Skeletal muscle cell (primary cell): ENCODE measurements at places on chromosomes 2 and 18.
A peak's percentile ranks its signal among the peaks of the same experiment; 100 is the strongest.

DNA sequence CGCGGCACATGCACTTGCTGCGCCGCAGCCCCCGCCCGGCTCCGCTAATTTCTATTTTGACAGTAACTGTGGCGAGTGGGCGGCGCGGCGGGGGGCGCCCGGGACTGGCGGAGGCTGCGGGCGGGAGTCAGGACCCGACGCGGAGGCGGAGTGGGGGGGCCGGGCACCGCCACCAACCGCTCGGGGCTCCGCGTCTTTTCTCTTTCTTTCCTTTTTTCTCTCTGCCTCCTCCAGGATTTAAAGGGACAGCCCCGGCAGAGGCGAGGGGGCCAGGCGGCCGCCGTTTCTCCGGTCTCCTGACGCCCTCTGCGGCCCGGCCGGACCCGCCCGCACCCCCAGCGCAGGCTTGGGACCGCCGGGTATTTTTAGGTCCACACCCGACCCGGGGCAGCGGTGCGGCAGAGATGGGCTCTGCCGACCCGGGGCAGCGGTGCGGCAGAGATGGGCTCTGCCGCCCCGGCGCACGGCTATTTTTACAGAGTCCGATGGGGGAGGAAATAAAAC lies 460 bp upstream of the ZBTB7C start:
- no peak for DNase-seq

DNA sequence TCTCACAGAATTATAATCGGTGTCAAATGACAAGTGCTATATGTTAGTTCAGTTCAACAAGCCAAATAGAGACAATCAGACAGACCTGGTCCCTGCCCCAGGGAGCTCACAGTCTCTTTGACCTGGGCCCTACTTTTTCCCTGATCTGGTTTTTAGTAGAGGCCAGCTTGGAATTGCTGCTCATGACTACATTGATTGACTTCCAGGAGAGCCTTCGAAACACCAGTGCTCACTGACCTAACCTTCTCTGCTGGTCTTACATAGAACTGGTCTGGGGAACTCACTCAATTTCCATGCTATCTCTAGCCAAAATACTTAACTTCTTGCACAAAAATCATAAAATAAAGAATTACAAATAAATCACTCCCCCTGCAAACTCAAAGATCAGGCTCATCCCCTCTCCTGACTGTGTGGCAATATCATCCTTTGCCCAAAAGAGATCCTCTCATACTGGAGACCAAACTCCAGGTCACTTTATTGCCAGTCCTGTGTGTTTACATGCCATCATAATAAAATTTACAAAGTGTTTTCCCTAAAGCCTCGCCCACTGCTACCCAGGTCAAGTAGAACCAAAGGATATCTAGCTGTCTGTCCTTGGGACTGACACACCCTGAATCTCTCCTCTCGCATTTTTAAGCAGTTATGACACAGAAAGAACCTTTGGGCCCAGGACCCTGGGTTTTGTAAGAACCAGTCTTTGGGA lies 53.2 kb downstream of the PROC start:
- no peak for DNase-seq

GRCh38 chr2:85388878-85389538 lies 21.2 kb downstream of the CAPG start:
- no peak for DNase-seq

- no peak for DNase-seq
These were observed at the start of gene CEBPZOS for GRCh38 chr2:37196320-37197195. TSS of gene CEBPZOS (plus strand) at chr2:37196496. CDS start at chr2:37199705, 3,209 bp downstream.

DNA sequence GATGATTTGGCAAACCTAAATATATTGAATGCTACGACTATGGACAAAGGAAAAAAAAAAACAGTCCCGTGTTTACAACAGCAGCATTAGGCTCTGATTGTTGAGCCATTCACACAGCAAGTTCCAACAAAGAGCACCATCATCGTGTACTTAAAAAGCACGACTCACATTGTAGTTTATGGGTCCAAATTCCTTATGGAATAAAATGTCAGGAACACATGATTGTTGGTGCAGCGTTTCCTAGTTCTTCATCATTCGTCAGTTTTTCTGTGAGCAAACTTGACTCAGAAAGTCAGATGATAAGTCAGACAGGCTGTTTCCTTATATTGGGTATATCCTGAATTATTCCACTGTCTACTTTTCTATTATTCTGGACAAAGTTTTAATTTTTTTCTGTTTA lies 10.0 kb upstream of the KIDINS220 start:
- no peak for DNase-seq

DNA sequence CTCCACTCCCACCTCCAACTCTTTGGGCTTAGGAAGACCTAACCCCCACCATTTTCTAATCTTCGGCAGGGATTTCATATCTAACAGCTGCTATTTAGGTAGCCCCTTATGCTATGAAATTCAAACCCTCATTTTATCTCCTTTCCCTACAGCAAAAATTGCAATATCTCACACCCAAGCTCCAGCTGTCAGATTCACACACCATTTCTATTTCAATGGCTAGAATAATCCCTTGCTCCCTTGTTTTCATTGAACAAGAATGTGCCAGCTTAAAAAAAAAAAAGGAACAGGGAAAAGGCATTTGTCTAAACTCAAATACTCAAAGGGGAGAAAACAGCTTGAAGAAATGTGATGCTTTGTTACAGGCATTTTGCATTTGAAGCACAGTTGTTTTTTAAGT lies 850.6 kb upstream of the ACVR2A start:
- no peak for DNase-seq

DNA sequence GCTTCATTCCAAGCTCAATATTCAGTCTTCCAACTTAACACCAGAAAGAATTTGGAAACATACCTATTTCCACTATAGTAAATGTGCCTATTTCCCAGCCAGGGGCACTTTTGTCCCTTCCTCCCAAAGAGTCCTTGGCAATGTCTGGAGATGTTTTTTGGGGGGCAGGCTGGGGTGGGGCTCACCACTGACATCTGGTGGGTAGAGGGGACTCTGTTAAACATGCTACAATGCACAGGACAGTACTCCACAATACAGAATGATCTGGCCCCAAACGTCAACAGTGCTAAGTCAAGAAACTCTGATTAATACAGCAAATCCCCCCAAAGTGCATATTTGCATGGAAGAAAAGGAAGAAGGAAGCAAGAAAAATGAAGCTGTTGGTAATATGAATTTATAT lies 61.7 kb downstream of the SMIM21 start:
- DNase-seq, result no peak

DNA sequence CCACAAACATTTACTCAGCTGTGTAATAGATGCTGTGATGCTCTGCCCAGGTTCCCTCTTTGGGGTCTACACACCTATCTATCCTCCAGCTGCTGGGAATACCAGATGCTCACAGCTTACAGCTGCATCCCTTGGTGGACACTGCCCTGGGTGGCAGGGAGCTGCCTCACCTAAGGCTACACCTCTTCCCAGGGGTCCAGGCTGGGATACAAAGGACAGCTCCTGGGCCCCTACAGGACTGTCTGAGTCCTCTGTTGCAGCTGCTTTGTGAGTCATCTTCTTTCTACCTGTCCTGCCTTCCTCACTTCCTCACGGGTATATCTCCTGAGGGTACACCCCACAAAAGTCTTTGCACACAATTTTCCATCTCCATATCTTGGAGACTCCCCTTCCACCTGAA lies 27.6 kb downstream of the THNSL2 start:
- no peak for DNase-seq

GRCh38 chr2:10220045-10220901 lies 82.4 kb upstream of the HPCAL1 start:
- DNase-seq, result no peak

GRCh38 chr18:7224198-7224597 lies 6.7 kb upstream of the LRRC30 start:
- no peak for DNase-seq

GRCh38 chr18:2466978-2467377 lies 104.3 kb downstream of the METTL4 start:
- no peak for DNase-seq

GRCh38 chr2:237637429-237638135 lies 10.2 kb downstream of the LRRFIP1 start:
- DNase-seq, result no peak

- DNase-seq, result no peak
These were observed 303.7 kb upstream of the HS6ST1 start for GRCh38 chr2:128622371-128622770.

- no peak for DNase-seq
These were observed 245.0 kb downstream of the CLIP4 start for GRCh38 chr2:29360016-29360784.

DNA sequence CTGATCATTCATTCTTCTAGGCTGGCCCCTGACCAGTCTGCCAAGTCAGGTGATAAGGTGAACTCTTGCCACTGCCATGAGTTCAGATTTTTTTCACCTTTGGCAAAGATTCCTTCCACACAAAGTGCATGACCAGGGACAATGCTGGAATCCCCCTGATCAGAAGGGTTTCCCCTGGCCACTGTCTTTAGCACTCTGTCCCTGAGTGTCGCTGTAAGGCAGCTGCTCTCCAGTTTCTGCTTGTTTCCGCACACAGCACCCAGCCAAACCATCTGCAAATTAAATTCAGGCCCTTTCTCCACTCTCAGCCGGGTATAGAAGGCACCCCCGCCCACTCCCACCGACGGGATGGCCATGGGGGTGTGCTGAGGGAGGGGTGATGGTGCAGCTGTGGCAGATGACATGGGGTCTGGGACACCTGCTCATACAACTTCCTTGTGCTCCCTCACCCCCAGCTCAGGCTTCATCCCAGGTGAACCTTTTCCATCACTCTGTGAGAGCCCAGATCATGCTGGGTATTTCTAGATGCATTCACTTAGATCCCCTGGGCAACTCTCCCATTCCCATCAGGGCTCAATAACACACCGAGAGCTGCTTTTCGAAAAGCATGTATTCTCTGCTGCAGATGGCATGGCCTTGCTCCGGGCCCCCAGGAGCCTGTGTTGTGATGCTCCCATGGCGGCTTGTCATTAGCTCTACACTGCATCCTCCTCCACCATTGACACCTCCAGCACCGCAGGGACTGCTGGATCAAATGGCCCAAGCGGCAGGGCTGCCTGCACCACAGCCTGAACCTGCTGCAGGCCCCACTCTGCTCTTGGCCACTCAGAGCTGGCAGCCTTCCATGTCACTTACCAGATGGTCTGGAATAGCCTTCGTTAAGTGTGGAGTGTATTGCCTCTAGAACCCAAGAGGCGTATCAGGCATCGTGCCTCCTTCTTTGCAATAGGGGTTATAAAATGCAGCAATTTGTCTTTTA lies 52.3 kb upstream of the ROCK2 start:
- no peak for DNase-seq

GRCh38 chr2:42618972-42619371 lies 50.5 kb downstream of the MTA3 start:
- DNase-seq, result peak; percentile 15

DNA sequence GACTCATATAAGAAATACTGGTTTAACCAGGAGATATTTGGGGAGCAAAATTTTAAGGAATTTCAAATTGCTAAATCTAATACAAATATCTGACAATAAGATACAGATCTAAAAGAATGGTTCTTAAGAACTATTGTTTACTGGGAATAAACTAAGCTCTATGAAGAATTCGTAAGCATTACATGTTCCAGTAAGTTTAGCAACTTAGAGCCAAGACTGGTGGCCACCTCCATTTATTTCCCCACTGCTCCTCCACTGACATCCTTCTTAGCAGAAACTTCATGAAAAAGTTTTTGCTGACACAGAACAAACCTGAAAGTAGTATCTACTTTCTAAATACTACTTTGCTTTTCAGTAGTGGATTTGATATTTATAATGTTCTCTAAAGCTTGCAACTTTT lies 83.0 kb downstream of the ACSL3 start:
- no peak for DNase-seq

- no peak for DNase-seq
These were observed 2.7 kb downstream of the CDH20 start for GRCh38 chr18:61335684-61336555.

- no peak for DNase-seq
These were observed 19.9 kb downstream of the FAM98A start for GRCh38 chr2:33579227-33579626.

DNA sequence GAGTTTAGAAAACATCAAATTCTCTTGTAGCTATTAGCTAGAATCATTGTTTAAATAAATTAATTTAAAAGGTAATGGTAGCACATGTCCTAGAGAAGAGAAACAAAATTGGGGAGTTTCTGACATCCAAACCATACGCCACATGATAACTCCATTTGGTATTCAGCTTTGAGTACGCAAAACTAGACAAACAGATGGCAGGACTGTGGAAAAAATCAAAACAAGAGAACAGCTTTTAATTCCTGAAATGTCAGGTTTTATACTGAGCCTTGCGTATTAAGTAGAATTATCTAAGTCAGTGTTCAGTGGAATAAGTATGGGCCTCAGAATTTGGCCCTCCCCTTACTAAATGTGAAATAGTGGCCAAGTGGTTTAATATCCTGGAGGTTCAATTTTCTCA lies 82.4 kb upstream of the PDE1A start:
- no peak for DNase-seq
